ENCODE measurements at places on chromosomes 16 and 17.

DNA sequence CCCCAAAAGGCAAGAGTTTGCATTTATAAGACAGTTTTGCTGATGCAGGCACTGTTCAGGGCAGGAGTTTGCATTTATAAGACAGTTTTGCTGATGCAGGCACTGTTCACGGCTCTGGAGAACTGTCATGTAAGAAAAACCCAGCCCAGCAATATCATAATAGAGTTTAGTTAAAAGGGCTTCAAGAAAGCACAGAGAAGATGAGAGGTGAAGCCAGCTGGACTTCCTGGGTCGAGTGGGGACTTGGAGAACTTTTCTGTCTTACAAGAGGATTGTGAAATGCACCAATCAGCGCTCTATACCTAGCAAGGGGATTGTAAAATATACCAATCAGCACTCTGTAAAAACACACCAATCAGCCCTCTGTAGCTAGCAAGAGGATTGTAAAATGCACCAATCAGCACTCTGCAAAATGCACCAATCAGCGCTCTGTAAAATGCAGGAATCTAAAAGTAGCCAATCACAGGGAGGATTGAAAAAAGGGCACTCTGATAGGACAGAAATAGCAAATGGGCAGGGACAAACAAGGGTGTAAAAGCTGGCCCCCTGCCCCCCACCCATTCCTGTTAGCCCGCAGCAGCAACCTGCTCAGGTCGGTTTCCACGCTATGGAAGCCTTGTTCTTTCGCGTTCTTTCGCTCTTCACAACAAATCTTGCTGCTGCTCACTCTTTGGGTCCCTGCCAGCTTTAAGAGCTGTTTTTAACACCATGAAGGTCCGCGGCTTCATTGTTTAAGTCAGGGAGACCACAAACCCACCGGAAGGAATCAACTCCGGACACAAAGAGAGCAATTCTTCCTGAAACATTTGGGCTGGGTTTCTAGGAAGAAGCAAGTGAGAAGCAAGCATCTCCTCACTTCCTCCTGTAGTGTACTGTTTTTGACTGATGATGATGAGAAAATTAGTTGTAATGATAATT, 1.8 kb upstream of the CBX1 start:
- no peak for DNase-seq

DNA sequence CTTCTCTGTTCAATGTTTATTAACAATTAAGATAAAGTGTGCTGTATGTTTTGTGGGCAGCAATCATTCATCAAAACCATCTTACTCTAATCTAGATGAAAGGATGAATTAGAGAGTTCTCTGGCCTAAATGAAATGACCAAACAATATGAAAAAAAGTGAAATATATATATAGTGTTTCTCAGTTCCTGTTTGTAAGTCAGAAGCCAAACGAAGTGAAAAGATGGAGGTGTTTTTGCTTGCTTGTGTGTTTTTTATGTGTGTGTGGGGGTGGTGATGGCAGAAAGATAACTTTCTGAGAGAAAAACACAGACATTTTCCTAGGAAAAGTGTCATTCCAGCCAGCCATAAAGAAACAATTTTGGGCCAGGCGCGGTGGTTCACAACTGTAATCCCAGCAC, 138.6 kb downstream of the CDH8 start:
- no peak for DNase-seq

- no peak for DNase-seq
Measured at GRCh38 chr16:70158261-70158939, 15.2 kb upstream of the CLEC18C start.

DNA sequence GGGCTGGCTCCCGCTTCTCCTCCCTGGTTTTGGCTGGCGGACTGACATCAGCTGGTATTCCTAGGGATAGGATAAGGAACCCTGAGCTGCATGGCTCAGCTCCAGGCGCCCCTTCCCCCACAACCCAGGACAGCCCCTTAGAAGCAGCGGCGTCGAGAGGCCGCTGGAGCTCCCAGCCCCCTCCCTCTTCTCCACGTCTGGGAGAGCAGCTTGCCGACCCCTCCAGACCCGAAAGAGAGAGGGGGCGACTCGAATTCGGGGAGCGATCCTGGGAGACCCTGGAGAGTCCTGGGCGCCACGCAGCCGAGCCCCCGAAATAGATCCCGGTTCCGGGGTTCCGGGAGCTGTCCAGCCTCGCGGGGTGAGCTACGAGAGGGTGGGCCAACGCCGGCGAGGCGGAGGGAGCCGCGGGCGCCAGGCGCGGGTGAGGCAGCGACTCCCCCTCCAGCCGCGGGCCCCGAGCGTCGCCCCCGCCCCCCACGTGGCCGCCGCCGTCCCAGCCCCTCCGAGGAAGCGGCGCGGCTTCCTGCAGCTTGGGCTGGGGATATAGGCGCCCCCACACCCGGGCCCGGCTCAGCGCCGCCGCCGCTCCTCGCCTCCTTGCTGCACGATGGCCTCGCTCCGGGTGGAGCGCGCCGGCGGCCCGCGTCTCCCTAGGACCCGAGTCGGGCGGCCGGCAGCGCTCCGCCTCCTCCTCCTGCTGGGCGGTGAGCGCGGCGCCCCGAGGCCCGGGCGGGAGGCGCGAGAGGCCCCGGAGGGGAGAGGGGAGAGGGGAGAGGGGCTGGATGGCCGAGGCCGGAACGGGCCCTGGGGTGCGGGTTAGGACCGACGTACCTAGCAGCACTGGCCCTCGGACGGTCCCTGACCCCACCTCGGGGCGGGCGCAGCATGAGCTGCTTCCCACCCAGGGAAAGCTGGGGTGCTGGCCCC, at the start of gene RAMP2:
Gene RAMP2 (plus strand): TSS at position 576 of the 930 bp plus-strand sequence. CDS start 35 bp downstream, at position 611.
- peak; percentile 66 for DNase-seq

- no peak for DNase-seq
Measured at GRCh38 chr17:77684803-77685798, 273.4 kb upstream of the TNRC6C start.

- peak; percentile 89 for DNase-seq
Measured at GRCh38 chr17:1724351-1724868, at the start of gene WDR81. TSS of gene WDR81 (plus strand) at chr17:1724704. CDS start at chr17:1724960, 256 bp downstream.

- DNase-seq, result no peak
Measured at GRCh38 chr17:57924677-57925076, 30.5 kb downstream of the CUEDC1 start.

GRCh38 chr17:33116021-33116551, 124.4 kb downstream of the SPACA3 start:
- no peak for DNase-seq

- DNase-seq, result peak; percentile 79
Measured at GRCh38 chr17:50949989-50950877, 84.1 kb upstream of the TOB1 start.

DNA sequence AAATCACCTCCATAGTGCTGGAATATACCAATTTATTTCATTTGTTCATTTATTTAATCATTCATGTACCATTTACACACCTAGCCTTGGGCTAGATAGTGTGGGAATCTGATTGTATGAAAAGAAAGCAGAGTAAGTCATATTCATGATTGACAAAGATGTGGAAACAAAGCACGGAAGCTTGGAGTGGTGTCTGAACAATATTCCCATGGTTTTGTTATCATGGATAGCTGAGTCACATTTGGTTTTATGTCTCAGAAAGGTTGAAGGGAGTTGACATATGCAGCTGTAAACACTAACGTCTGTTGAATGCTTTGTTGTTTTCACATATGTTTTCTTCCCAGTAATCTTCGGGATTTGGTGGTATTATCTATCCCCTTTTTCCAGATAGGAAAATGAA, 76.6 kb downstream of the MAP2K4 start:
- no peak for DNase-seq

DNA sequence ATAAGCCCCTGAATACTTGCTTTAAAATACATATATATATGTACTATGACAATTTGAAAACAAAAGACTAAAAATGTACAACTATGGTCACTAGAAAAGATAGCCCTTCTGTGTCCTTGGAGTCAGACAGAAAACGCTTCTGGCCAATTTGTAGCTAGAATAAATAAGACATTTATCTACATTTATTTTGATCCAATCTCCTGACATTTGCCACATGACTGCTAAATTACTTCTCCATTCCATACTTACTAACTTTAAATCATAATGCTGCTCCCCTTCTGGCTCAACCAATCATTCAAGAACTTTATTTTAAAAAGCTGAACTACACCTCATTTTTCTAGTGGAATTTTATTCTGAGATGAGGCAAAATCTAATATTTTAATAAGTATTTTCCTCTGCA, 65.8 kb downstream of the CYTH1 start:
- DNase-seq, result no peak

DNA sequence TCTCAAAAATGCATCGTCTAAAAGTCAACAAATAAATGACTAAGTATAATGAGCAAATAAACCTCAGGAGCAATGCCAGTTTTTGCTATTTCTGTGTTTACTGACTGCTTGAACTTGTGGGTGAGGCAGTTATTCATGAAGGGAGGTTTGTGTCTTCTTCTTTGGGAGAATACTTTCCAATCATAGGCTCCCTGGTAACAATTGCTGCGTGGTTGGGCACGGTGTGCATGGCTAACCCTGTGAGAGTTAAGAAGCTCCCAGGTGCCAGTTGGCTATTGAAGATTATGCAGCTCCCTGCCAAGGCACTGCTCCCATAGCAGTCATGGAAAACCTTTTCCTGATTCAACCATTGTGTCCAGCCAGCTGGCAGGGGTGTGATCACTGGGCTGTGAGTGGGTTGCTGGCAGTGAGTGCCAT, 775.9 kb upstream of the GOT2 start:
- DNase-seq, result no peak

DNA sequence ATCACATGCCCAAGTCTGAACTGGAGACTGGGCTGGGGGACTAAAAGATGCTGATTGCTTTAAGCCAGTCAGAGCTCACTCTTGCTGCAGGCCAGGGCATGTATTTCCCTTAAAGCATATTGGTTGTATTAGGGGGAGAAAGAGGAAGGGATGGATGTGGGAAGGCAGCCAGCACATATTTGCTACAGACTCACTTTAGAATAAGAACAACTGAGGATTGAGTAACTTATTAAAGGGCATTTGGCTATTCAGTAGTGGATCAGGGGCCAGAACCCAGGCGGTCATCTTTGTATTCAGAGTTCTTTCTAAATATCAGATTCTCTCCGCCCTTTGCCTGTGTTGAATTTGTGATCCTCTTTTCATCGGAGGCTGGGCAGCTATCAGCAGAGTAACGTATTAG, 231.7 kb downstream of the HAPSTR1 start:
- DNase-seq, result no peak

GRCh38 chr17:50045154-50045553, 10.8 kb upstream of the ITGA3 start:
- no peak for DNase-seq

DNA sequence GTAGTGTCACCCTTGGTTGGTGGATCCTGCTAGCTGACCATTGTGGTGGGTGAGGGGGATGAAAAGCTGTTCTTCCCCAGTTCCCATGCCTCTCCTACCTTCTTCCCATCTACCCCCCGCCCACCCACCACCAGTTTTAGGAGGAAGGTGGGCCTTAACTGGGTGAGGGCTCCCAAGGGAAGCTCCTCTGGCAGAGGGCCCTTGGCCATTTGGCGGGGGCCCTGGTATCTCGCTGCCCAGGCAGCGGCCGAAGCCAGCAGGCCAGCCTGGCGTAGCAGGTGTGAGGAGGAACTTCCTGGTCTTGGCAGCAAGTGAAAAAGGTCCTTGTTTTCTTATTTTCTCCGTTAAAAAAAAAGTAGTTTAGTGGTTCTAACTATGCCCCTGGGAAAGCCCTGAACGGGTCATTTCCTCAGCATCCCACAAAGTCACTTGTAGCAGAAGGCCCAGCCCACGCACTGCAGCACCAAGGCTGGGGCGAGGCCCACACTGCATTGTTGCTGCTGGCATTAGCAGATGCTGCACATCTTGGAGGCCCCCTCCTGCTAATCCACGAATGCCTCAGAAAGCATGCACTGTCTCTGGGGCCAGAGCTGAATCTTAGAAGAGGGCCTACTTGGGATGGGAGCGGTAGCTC, 72.5 kb downstream of the MPRIP start:
- DNase-seq, result no peak

GRCh38 chr17:1344521-1344920, 55.5 kb downstream of the YWHAE start:
- no peak for DNase-seq

DNA sequence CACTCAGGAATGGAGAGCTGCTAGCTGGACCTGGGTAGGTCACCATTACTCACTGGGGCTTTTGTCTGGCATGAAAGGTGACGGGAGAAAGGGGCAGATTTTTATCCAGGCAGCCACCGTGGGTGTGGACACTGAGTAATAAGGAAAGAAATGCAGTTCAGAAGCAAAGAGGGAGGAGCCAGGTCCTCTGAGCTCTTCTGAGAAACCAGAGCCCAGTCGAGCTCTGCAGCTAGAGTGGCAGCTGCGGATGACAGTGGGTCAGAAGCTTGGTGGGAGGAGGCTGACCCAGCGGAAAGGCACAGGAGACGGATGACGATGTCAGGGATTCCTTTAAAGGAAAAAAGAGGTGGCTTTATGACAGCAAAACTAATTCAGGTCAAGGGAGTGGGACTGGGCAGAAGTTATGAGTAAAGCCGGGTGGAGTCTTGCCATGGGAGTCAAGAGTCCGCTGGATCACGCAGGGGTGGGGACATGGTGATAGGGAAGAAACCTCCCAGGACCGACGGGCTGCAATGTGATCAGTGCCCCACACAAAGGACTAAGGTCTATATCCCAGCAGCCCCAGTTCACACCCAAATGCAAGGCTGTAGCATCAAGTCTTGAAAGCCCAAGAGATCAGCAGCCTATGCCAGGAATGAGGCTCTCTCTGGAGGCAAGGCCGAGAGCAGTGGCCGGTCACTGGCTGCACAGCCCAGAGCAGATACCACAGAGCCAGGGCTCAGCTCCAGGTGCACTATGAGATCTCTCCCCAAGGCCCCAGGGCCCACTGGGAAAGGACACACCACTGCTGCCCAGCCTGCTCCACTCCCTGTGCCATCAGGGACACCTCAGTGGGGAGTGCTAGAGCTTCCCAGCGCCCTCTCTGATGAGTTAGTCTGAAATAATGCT, 6.3 kb upstream of the MNT start:
- no peak for DNase-seq

DNA sequence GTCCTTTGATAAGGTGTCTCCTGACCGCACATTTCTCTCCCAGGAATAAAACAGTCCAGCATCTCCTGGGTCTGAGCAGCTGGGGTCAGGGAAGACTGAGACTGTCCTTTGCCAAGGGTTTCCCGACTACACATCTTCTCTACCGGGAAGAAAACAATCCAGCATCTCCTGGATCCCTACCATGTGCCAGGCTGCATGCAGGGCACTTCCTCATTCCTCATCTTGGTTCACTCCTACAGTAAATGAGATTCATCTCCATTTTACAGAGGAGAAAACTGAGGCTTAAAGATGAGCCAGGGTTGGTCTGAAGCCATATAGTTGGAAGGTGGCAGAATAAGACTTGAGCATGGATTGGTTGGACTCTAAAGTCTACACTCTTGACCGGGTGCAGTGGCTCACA, 36.7 kb downstream of the NOG start:
- no peak for DNase-seq

DNA sequence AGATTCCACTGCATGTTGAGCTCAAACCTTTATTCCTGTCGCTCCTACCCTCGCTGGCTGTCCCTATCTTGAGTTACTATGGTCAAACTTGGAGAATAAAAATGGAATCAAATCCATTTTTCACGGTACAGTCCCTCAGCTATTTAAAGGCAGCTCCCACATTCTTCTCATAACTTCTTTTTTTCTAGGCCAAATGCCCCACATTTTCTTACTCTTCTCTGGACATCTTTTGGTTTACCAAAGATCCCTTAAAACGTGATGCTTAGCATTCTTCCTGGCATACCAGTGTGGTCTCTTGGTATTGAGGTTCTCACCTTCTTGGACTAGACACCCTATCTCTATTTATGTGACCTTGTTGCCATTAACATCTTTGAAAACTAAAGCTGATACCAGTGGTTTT, 48.3 kb upstream of the MAF start:
- DNase-seq, result no peak

All from glutamatergic neuron (in vitro differentiated cells).